ENCODE measurements at places on chromosomes 2 and 18.

- peak; percentile 40 for DNase-seq
Observed at GRCh38 chr2:204321910-204322751, 223.1 kb upstream of the PARD3B start.

DNA sequence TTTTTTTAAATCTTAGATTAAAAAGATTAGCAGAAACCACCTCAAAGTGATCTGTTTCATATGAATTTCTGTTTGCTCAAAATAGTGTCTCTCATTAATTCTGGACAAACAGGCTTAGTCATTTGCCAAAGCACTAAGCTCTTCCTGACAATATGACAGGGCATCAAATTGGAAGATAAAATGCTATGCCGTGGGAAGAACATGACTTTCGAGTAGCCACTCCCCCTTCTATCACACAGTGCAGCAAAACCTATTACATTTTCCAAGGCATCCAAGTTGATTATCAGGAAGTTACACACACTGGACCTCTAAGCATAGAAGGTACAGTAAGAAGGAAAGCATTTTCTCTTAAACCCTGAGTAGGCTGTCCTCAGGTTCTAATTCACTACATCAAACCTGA lies 89.5 kb downstream of the STK39 start:
- DNase-seq, result no peak

DNA sequence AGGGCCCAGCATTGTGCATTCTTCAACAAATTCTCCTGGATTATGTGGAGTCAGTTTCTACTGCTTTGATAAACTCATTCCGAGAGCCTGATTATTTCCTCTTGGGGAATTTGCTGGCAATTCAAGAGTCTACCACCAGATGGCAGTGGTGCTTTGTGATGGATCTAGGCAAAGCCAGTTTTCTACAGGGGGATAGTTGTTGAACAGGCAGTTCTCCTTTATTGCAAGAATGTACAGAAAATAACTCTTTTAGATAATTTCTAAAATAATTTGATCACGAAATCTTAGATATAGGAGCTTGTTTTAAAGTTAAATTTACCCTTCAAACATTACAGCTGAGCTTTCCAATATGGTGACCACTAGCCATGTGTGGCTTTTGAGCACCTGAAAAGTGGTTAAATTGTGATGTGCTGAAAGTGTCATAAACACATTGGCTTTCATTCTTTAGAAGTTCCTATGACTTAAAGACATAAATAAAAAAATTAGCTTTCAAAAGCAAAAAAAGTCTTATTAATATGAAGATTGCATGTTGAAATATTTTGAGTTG lies 66.7 kb upstream of the HAAO start:
- DNase-seq, result peak; percentile 76

DNA sequence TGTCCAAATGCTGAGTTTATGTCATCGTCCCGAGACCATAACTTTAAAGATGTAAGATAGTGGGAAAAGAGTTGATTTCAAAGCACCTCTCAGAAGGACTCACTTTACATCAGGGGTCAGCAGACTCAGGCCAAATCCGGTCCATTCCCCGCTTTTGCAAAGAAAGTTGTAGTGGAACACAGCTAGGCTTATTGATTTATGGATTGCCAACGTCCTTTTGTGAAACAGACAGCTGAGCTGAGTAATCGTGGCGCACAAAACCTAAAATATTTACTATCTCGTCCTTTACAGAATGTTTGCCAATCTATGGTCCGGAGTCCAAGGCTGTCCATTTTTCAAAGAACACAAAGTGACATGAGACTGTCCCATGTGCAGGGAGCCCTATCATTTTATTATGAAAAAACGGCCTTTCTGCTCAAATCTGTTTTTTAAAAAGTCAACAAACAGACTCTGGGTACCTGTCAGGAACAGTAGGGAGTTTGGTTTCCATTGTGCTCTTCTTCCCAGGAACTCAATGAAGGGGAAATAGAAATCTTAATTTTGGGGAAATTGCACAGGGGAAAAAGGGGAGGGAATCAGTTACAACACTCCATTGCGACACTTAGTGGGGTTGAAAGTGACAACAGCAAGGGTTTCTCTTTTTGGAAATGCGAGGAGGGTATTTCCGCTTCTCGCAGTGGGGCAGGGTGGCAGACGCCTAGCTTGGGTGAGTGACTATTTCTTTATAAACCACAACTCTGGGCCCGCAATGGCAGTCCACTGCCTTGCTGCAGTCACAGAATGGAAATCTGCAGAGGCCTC lies at the start of gene IL1RN:
Gene IL1RN, plus strand, starts transcription at position 754 of the 801 bp plus-strand sequence. Its CDS starts 27 bp downstream, at position 781.
- no peak for DNase-seq

GRCh38 chr2:187554704-187555082 lies 458 bp upstream of the TFPI start:
- no peak for DNase-seq

DNA sequence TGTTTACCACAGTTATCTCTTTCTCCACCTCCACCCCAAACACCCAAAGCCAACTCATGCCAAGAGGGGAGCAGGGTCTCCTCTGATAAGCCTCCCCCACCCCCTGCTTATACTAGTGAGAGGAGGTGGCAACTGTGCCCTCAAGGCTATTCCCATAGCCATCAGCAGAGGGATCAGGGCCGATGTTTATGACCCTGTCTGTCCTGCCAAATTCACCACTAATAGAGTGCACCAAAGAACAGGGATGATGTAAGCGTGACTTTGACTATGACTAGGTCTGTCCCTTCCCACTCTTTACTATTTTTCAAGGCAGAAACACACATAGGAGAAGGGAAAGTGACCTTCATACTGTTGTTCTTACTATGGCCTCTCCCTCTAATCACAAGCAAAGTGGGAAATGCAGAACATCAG lies 74.6 kb downstream of the CLHC1 start:
- peak; percentile 56 for DNase-seq

DNA sequence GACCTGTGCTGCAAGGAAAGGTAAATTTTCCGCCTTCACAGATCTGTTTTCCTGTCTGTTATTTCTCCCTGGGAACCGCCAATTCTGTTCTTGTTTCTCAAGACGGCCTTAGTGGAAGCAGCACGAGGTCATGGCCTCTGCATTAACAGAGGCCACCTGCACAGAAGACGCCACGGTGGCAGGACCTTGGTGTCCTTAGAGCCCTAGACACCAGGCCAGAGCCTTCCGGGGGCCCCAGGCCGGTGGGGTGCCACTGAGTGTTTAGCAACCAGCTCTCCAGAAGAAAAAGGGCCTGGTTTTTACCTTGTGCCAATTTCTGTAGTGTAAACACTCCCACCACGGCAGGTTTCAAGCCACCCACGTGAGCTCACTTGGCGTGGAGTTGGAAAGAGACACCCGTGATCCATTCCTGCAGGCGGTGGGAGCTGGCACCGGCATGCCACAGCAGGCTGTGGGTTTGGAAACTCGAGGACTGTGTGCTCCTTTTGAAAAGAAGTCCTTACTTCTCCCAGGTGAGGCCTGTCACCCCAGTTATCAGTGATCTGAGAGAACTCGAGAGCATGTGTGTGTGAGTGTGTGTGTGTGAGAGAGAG lies 103.9 kb upstream of the HDAC4 start:
- DNase-seq, result no peak

DNA sequence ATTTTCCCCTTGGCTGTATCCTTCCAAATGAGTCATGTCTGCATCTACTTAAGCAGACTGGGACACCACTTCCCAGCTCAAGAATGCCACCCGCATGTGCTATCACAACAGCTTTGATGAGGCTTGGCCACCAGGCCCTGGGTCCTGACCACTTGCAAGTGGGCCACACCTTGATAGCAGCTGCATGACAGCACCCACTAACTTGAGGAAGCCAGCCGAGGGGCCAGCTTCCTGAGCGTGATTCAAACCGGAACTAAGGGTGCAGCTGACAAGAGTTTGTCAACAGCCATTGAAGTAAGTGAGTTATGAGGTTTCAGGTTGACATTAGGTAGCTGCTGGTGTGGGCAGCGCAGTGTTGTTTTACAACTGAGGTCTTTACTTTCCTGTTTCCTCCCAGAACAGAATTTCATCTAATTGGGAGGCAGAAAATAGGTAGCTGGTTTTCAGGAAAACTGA lies 54.4 kb downstream of the EPHA4 start:
- peak; percentile 91 for DNase-seq

DNA sequence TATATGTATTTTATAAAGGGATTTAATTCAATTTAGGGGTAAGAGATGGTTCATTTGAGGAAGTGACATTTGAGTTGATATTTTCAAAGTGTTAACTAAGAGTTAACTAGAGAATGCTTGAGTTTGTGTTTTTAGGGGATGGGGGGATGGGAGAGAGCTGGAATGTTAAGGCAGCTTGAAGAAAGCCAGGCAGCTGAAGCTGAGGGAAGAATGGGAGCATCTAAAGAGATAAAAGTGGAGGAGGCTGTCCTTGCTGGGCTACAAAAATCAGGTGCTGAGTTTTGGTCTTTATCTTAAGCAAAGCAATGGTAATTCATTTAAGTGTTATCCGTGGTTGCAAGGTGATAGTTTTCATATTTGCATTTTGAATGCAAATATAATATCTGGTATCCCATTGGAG lies 9.2 kb downstream of the CHST9 start:
- DNase-seq, result no peak
